ENCODE measurements at places on chromosomes 5 and 9.

- no peak for DNase-seq
Observed at GRCh38 chr5:125558016-125558415, 811.6 kb upstream of the ZNF608 start.

- DNase-seq: no peak
Observed at GRCh38 chr9:92176068-92176799, 61.0 kb upstream of the SPTLC1 start.

DNA sequence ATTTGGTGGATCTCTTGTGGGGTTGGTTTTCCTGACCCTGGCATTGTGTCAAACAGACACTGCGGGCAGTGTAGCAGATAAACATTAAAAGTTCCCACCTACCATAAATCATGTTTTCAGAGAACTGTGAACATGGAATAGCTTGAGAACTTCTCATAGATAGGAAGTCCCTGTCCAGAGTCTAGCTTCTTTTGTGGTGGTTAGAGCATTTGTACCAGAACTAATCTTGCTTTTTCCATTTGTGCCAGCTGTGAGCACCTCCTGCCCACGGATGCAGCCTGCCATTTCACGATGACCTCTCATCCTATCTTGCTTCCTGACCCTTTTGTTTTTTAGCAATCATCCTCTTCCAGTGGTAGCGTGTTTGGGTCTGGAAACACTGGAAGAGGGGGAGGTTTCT is 61.4 kb downstream of the FAM78A start:
- no peak for DNase-seq

GRCh38 chr5:1268056-1268455 is 26.8 kb downstream of the TERT start:
- no peak for DNase-seq

DNA sequence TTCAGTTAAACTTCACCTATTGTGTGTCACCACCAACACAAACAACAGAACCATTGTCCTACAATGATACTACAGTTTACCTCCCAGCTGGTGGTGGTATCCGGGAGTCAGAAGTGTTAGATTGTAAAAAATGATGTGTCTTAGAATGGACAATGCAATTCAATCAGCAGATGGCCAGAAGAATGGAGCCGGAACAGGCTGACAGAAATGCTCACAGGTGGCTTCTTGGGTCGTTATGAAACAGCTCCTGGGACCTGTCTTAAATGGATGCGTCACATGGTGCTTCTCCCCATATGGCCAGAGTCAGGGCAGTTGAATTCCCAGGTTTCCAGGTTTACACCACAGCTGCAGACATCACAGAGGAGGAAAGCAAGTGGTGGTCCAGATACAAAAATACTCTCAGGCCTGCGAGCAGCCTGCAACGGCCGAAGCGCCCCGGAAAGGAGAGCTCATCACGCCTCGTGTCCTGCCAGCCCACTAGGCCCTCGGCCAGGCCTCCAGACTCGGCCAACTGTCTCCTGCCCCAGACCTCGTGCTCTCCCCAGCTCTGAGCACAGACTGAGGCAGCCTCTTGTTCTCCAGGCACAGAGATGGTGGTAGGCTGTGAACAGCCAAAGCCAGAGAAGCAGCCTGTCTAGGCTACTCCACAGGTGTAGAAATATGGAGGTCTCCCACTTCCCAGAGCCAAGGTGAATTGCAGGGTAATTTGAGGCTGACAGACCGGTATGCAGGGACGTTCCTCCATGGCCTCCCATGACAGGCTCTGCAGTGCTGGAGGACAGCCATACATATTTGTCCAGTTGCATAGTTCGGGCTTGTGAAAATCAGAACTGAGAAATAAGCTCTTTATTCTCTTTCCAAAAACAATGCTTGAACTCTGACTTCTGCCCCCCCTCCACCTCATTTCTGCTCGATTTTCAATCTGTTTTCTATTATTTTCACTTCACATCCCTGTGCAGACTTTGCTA is 98.5 kb upstream of the SPATA31C2 start:
- DNase-seq: no peak

GRCh38 chr5:3336666-3337065 is 259.0 kb upstream of the IRX1 start:
- no peak for DNase-seq

DNA sequence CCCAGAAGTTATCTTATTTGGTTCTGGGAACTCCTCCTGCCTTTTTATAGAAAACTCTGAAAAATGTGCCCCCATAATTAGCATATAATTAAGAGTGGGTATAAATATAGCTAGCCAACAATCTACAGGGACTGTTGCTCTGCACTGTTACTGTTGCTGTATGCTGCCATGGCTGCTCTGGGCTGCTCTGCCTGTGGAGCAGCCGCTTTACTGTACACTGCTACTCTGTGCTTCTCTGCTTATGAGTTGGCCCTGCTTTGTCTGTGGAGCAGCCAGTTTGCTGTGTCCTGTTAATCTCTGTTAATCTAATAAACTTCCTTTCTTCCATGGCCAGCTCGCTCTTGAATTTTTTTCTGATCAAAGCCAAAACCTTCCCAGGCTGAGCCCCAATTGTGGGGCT is 2244.0 kb upstream of the ACO1 start:
- no peak for DNase-seq

DNA sequence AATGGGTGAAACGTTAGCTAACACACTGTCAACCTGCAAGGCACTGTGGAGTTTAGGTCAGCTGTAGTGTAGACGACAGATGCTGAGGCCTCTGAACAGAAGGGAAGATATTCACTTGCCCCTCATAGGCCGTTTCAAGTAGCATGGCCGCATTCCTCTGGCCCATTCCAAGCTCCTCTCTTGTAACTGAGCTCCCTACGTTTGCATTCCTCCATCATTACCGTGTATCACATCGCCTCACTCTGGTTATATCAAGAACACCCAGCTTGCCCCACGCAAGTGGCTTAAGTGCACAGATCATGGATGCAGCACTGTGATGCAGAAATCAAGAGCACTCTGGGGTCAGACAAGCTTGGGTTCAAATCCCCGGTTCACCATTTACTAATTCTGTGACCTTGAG is 43.3 kb downstream of the PRELID2 start:
- DNase-seq: no peak

DNA sequence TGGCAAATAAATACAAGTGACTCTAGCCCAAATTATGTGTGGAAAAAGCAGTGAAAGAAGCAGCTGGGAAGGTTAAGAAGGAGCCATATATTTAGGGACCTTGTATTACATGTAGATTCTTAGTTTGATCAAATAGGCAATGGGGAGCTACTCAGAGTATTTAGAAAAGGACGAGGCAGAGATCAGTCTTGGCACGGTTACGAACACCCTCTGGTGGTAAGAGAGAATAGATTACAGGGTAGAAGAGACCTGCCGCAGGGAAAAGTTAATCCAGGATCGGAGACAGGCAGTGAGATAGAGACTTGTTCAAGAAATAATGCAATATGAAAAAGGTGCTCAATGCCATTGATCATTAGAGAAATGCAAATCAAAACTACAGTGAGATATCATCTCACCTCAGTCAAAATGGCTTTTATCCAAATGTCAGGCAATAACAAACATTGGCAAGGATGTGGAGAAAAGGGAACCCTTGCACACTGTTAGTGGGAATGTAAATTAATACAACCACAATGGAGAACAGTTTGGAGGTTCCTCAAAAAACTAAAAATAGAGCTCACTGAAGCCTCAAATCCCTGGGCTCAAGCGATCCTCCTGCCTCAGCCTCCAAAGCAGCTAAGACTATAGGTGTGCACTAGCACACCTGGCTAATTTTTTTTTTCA is 12.0 kb downstream of the INIP start:
- no peak for DNase-seq

- no peak for DNase-seq
Observed at GRCh38 chr9:87607859-87608258, 110.2 kb downstream of the DAPK1 start.

DNA sequence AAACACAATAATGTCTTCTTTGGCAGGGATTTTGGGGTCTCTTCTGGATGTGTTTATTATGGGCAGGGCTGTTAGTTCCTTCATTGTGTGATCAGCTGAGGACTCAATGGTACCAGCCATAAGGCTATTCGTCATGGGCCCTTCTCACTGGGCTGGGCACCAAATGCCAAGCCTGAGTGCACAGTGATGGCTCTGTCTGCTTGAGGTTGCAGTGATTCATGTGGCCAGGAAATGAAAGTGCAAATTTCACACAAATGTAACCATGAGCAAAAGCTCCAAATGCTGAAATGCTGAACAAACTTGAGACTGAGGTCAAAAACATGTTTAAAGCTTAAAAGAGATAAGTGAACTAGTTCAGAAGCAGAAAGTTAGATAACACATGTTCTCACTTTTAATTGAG is 191.0 kb downstream of the TARS1 start:
- DNase-seq: no peak

DNA sequence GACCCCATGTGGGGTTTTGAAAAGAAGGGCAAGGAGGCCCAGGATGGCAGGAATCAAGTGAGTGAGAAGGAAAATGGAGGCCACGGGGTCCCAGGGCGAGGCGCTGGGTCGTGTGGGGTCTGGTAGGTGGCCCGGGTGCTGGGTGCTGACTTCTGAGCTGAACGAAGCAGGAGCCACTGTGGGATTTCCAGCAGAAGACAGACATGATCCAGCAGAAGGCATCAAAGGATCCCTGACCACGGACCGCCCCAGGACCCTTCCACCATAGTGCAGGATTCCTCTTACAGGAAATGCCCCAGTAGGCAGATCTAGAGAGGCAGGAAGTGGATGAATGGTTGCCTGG is 106.7 kb downstream of the ADAMTS2 start:
- DNase-seq: no peak

- peak; percentile 12 for DNase-seq
Observed at GRCh38 chr5:124641154-124641792, 105.2 kb downstream of the ZNF608 start.

DNA sequence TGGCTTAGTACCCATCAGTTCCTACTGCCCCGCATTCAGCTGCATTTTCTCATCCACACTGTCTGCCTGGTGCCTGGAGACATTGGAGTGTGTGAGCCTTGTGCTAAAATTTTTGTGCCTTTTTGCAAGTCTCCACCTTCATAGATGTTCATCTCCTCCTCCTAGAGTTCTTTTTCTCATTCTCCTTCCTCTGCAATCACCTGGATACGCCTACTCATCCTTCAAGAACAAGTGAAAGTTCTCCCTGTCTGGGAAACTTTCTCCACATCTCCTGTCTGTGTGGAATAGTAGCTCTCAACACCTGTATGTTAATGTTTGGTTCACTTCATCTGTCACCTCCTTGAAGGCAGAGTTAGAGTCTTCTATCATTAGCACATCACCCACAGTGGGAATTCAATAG is 125.7 kb upstream of the FBXL17 start:
- no peak for DNase-seq

GRCh38 chr9:113990975-113991471 is 87.1 kb downstream of the AMBP start:
- no peak for DNase-seq
